Umbilical cord (tissue), 2 donors: ENCODE measurements at places on chromosomes 1 and 21.

GRCh38 chr1:164794356-164794755 is 235.4 kb downstream of the PBX1 start:
- peak; percentile 67 for DNase-seq

DNA sequence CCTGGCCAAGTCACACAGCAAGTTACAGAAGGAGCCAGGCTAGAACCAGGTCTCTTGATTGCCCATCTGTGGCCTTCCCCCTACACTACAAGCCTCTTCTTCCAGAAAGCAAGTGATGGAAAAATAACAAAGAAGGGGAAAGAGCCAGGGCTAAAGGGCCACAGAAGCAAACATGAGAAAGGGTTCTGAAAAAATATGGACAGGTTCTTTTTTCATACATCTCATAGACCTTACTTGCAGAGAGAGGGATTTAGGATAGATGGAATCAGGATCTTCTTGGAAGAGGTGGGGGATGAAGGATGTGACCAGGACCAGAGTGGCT is 3.2 kb downstream of the RHBG start:
- no peak for DNase-seq

GRCh38 chr1:30295266-30295665 is 428.1 kb downstream of the MATN1 start:
- no peak for DNase-seq

GRCh38 chr1:2504225-2504948 is 22.0 kb downstream of the PANK4 start:
- DNase-seq = no peak

DNA sequence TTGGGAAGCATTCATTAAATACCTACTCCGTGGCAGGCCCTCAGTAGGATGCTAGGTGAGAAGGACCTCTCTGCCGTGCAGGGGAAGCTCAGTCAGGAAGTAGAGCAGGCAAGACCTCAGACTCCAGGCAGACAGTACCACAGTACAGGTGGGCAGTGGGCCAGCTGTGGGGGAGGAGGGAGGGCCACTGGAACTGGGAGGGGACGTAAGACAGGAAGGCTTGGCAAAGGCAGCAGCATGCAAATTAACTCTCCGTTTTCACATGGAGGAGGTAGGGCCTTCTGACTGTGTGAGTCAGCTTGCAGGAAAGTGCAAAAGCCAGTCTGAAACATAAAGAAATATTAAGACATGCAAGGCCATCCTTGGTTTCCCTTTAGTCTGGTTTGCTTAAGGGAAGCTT is 157.7 kb downstream of the TRIM33 start:
- DNase-seq = peak; percentile 94

- DNase-seq = no peak
Measured at GRCh38 chr1:71068325-71069240, 12.3 kb downstream of the ZRANB2 start.

- DNase-seq = peak; percentile 89
Measured at GRCh38 chr1:87331365-87332241, 2.9 kb downstream of the LMO4 start.

- no peak for DNase-seq
Measured at GRCh38 chr1:65613884-65614283, 178.8 kb upstream of the PDE4B start.

GRCh38 chr1:178284058-178284457 is 190.2 kb downstream of the RASAL2 start:
- no peak for DNase-seq

DNA sequence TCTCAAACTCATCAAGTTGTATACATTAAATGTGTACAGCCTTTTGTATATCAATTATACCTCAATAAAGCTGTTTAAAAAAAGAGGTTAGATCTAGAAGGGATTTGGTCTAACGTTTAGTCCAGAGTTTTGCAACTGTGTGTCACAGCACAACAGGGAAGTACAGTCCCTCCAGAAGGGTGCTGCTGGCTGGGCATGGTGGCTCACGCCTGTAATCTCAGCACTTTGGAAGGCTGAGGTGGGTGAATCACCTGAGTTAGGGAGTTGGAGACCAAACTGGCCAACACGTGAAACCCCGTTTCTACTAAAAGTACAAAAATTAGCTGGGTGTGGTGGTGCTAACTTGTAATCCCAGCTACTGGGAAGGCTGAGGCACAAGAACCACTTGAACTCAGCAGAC is 78.3 kb upstream of the HAO2 start:
- DNase-seq = no peak

GRCh38 chr1:70420320-70420719 is 9.3 kb downstream of the CTH start:
- no peak for DNase-seq

- no peak for DNase-seq
Measured at GRCh38 chr21:42426876-42427480, 23.3 kb downstream of the UBASH3A start.

DNA sequence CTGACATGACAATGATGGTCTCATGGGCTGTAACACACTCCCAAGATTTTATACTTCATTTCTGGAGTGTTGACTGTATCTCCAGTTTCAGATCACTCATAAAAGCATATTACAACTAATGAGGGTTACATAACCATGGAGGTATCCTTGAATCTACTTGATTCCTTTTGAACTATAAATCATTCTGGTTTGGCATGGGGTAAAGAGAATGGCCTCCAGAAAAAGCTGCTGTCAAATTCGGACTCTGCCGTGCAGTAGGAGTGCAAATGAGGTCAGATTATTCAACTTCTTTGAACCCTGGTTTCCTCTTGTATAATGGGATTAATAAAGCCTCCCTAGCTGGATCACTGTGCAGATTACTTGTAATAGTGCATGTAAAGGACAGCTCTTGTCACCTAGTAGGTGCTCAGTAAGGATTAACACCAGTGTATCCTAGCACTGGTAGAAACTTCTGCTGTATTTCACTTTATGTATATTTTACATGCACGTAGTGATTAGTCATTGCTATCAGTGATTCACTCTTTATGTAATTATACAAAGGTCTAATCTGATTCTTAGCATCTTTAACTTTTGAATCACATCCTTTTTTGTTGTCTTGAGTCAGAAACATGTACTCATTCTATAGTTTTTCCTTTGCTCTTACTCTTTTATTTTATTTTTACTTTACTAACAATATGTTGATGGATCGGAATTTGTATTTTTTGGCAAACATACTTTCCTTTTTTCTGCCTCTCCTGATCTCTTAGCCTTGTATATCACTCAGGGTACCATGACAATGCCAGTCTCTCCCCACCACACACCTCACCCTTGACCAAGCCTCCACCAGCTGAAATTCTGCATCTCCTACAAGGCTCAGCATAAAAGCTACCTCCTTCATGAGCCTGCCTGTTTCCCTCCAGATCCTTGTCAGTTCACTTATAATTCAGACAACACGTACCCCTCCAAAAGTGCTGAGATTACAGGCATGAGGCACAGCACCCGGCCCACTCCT is 3.2 kb downstream of the LRRC8C start:
- DNase-seq = no peak

GRCh38 chr1:96509951-96510350 is 211.6 kb upstream of the PTBP2 start:
- peak; percentile 17 for DNase-seq

DNA sequence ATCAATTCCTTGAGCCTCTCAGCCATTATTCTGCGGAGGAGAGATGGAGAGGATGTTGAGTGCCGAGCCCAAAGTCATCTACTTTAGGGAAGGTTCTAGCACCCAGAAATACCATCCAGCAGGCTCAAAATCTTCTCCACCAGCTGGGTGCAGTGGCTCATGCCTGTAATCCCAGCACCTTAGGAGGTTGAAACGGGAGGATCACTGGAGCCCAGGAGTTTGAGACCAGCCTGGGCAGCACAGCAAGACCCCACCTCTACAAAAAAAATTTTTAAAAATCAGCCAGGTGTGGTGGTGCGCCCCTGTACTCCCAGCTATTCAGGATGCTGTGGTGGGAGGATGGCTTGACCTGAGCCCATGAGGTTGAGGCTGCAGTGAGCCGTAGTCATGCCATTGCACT is 39.5 kb upstream of the CAPZB start:
- DNase-seq = no peak

- peak; percentile 46 for DNase-seq
Measured at GRCh38 chr1:225572422-225572821, 80.5 kb downstream of the ENAH start.

DNA sequence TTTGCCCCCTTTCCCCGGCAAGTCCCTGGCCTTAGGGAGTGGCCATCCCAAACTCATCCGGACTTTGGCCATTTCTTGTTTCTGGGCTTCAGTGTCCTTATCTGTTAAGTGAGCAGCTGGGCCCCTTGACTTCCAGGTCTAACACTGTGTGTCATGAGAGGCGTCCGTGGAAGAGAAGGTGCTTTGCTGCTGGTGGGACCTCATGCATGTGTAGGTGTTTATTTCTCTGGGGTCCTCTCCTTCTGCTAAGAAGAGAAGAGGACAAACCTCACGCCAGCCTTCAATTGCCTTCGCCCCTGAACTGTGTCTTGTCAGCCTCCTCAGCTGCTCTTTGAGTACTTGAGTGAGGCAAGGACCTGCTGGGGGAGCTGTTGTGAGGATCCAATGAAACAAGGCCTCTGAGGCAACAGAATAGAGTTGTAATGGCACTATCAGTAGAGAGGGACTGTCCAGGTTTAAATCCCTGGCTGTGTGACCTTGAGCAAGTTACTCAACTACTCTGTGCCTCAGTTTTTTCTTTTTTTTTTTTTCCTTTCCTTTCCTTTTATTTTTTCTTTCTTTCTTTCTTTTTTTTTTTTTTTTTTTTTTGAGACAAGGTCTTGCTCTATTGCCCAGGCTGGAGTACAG is 72.5 kb downstream of the RUNX3 start:
- no peak for DNase-seq

DNA sequence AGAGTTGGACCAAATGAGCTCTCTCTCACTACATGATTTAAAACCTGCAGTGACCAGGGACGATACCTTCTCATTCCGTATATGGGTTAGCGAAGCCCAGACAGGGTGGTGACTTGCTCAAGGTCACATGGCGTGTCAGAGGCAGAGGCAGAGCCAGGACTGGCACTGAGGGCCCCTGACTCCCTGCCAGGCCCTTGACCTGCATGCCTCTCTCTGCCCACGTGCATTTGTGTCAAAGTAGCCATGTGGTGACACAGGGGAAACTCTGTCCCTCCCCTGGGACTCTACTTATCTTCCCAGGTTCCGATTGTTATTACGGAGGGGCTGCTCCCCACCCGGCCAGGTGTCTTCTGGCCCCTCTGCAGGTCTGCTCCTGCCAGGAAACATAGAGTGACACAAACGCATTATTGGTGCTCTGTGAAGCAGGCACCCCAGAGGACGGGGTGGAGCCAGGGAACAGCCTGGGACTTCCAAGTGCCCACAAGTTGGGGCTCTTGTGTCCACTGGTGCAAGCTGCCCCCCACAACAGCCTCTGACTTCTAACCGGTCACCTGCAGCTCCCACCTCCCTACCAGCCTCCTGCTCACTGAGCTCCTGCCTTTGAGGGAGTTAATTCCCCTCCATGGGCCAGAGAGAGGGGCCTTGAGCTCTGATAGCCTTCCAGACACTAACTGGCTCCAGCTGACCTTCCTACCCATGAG is 7.3 kb upstream of the TINAGL1 start:
- DNase-seq = no peak

GRCh38 chr21:33266789-33267135 is 595 bp downstream of the IL10RB start:
- DNase-seq = no peak

DNA sequence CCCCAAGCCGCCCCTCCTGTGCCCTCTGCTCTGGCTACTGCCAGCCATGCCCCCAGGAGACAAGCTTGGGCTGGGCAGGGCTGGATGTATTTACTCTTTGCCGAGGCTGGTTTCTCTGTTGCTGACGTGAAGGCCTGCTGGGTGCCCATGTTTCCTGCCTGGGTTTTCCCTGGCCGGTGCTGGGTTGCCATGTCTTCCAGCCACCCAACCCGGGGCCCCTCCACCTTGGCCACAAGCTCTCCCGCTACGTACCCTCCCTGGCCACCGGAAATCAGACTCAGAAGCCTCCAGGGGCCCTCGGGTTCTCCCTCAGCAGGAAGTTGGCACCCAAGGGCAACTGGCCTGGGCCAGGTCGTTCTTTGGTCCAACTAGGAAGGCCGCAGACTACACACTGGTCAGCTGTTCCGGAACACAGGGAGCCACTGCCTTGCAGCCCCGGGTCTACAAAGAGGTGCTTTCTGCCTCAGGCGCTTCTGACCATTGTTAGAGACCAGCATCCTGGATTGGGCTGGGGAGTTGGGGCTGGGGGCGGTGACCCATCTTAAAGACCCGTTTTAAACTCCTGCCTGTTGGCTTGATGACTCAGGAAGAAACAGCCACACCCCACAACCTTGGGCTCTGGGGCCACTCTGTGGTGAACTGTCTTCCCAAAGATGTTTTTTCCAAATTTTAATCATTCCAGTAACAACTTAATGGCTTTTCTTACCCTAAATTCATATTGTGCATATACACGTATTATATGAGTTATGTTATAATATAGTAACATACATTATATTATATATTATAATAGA is 71.2 kb upstream of the RUNX3 start:
- no peak for DNase-seq

DNA sequence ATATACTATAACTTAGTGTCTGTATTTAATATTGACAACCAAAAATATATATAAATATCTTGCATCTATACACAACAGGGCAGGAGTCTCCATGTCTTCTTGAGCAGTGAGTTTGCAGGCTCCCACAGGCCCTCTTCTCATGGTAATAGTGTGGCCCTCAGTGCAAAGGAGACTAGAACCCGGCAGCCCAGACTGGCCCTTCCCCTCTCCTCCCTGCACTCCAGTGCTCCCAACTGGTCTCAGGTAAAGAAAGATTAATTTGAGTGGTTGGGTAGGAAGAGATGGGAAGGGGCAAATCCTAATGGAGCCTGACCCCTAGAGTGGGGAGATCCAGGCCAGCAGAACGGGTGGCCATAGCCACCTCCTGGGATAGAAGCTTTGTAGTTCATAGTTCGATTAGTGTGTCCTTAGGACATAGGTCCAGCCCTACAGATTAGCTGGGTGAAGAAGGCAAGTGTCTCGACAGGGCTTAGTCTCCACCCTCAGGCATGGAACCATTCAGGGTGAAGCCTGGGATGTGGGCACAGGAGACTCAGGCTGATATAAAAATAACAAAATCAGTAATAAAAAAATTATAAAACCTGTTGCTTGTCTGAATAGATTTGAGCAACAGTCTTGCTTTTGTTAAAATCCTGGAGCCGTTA is 32.3 kb downstream of the SLC2A1 start:
- no peak for DNase-seq

DNA sequence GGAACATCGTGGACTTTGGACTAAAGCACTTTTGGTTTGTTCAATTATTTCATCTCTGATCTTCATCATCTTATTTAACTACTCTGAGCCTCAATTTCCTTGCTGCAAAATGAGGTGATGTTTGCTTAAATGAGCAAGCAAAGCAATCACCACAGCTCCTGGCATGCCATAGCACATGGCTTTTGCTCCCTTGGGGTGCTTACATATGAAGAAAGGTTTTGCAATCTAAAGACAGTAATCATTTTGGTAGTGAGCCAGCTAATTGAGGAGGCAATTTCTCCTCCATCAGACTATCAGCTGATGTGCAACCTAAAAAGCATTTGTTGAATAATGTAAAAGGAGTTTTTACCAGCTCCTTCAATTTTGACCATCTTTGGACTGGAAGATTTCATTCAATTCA is 68.8 kb upstream of the KCNJ15 start:
- DNase-seq = no peak

DNA sequence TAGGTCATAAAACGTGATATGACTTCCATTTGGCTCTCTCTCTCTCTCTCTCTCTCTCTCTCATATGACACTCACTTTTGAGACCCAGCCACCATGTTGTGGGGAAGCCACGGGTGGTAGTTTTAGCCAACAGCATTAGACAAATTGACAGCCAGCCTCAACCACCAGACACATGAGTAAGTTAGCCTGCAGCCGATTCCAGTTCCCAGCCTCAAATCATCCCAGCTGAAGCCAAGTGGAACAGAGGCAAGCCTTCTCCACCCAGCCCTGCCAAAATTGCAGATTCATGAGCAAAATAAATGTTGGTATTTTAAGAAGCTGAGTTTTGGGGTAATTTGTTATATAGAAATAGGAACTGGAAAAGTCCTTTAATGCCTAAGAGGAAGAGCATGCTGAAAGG is 98.0 kb upstream of the DNAH14 start:
- no peak for DNase-seq
